ENCODE measurements at places on chromosomes 4 and X. TPM values are rescaled to one million over a fixed set of nuclear protein-coding genes. Genes with fewer than 3 reads are reported as not detected.

GRCh38 chr4:40046311-40046980 is 10.2 kb upstream of the N4BP2 start:
- DNase-seq: no peak
- H3K27me3 ChIP-seq: no peaks in the 10 kb centered on the region
- H3K4me3 ChIP-seq: no peak overlapping the region
- no peak overlapping the region for H3K27ac ChIP-seq
- no peaks in the 10 kb centered on the region for H3K36me3 ChIP-seq

DNA sequence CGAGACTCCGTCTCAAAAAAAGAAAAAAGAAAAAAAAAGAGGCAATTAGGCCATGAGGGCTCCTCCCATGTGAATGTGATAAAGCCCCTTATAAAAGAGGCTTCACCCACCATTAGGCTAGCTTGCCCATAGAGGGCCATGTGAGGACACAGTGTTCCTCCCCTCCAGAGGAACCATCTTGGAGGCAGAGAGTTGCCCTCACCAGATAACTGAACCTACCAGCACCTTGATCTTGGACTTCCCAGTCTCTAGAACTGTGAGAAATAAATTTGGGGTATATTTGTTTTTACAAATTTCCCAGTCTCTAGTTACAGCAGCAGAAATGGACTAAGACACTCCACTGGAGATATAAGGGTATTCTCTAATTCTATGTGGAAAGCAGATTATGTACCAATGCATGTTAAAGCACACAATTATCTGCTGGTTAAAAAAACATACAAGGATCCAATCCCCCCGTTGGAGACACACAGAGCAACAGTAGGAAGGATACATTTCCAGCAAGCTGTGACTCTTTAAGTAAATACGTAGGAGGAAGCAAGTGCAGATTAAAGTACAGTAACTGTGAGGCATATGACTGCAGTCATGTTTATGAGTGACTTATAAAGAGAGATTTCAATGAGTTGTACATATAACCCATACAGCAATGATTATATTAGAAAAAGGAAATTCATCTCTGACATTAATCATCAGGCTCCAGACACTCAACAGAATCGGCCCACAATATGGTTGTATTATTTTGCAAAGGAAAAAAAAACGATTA is 21.4 kb downstream of the SH3RF1 start:
- H3K4me3 ChIP-seq: no peak overlapping the region
- H3K4me1 ChIP-seq: no peaks in the 10 kb centered on the region
- H3K27ac ChIP-seq: no peak overlapping the region
- no peak for DNase-seq
- no peaks in the 10 kb centered on the region for H3K36me3 ChIP-seq
- H3K27me3 ChIP-seq: no peaks in the 10 kb centered on the region

- no peaks in the 10 kb centered on the region for H3K27me3 ChIP-seq
- H3K4me3 ChIP-seq: no peak overlapping the region
- no peak for DNase-seq
- no peaks in the 10 kb centered on the region for H3K4me1 ChIP-seq
Observed at GRCh38 chrX:97065973-97066372, 182.3 kb downstream of the RPA4 start.

GRCh38 chr4:156948738-156949137 is 22.9 kb downstream of the PDGFC start:
- no peaks in the 10 kb centered on the region for H3K4me1 ChIP-seq
- H3K4me3 ChIP-seq: no peak overlapping the region
- DNase-seq: no peak
- H3K27ac ChIP-seq: no peak overlapping the region

- H3K27ac ChIP-seq: no peak overlapping the region
- no peak for DNase-seq
- H3K27me3 ChIP-seq: no peaks in the 10 kb centered on the region
- H3K4me3 ChIP-seq: no peak overlapping the region
- H3K4me1 ChIP-seq: no peaks in the 10 kb centered on the region
- H3K36me3 ChIP-seq: no peaks in the 10 kb centered on the region
Observed at GRCh38 chrX:82748906-82749505, 759.1 kb upstream of the POU3F4 start.

DNA sequence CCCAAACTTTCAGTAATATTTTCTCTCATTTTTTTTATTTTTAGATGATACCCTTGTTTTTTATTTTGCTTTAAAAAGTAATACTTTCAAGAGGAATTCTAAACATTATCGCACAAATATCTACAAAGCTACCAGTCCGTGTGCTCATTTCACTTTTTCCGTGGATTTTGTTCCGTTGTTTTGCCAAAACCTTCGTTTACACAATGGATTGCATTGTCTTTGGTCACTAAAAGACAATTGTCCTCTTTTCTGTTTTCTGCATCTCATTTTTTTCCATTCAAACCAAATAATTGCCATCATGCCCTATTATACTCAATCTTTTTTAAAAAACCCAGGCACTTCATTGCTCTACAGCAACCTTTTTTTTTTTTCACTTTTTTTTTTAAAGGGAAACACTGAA is 214.9 kb downstream of the CXXC4 start:
- H3K27ac ChIP-seq: no peak overlapping the region
- H3K4me3 ChIP-seq: no peak overlapping the region
- DNase-seq: no peak
- H3K27me3 ChIP-seq: no peaks in the 10 kb centered on the region

- no peaks in the 10 kb centered on the region for H3K27me3 ChIP-seq
- H3K36me3 ChIP-seq: no peaks in the 10 kb centered on the region
- H3K4me3 ChIP-seq: no peak overlapping the region
- H3K27ac ChIP-seq: no peak overlapping the region
- no peaks in the 10 kb centered on the region for H3K4me1 ChIP-seq
- no peak for DNase-seq
Observed at GRCh38 chr4:62156205-62156604, 956.1 kb downstream of the ADGRL3 start.

DNA sequence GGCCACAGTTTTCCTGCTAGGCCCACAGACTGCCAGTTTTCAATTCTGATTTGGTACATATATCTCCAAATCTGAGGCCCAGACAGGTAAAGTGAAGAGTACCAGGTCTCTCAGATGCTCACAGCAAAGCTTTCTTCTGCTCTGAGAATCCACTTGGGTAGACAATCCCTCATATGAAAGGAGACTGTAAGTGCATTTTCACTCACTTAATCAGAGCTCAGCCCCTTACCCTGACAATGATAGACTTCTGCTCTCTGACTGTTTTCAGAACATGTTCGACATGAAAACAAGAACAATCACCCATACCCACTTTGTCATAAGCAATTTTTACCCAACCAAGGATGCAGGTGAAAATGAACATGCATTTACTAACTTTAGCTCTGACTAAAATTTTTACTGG is 7.1 kb downstream of the GPRIN3 start:
- DNase-seq: no peak
- peaks cover 2% of the 10 kb centered on the region for H3K27me3 ChIP-seq
- no peak overlapping the region for H3K4me3 ChIP-seq
- no peak overlapping the region for H3K27ac ChIP-seq
- H3K4me1 ChIP-seq: no peaks in the 10 kb centered on the region

- no peak overlapping the region for H3K4me3 ChIP-seq
- H3K4me1 ChIP-seq: no peaks in the 10 kb centered on the region
- no peak for DNase-seq
Observed at GRCh38 chr4:121679267-121679666, 17.5 kb downstream of the ANXA5 start.

The MAP7D2 gene
- 0.13 TPM for total RNA-seq

DNA sequence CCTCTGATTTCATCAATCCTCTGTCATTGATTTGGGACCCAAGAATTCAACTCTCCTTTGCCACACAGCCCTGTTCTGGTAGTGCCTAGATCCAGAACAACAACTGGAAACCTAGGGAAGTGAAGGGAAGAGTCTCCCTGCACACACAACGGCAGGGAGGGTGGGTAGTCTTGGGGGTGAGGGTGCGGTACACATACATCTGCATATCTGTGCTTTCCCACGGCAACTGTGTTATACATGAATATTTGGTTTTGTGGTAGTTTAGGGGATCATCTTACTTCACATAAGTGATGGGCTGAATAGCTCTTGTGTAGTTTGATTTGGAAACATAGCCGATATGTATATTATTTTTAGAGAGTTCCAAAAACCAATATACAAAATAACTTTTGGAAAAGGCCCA is 3.3 kb upstream of the PRSS12 start:
- H3K4me1 ChIP-seq: no peaks in the 10 kb centered on the region
- H3K36me3 ChIP-seq: no peaks in the 10 kb centered on the region
- no peak overlapping the region for H3K27ac ChIP-seq

- no peaks in the 10 kb centered on the region for H3K36me3 ChIP-seq
- H3K27me3 ChIP-seq: no peaks in the 10 kb centered on the region
- no peak for DNase-seq
- no peak overlapping the region for H3K4me3 ChIP-seq
Observed at GRCh38 chr4:106287353-106287969, 28.5 kb downstream of the TBCK start.

GRCh38 chr4:120009731-120010130 is 56.9 kb downstream of the MAD2L1 start:
- no peaks in the 10 kb centered on the region for H3K4me1 ChIP-seq
- H3K27ac ChIP-seq: no peak overlapping the region
- no peak overlapping the region for H3K4me3 ChIP-seq
- H3K27me3 ChIP-seq: no peaks in the 10 kb centered on the region

The APBB2 gene
- 24.8 TPM for total RNA-seq

DNA sequence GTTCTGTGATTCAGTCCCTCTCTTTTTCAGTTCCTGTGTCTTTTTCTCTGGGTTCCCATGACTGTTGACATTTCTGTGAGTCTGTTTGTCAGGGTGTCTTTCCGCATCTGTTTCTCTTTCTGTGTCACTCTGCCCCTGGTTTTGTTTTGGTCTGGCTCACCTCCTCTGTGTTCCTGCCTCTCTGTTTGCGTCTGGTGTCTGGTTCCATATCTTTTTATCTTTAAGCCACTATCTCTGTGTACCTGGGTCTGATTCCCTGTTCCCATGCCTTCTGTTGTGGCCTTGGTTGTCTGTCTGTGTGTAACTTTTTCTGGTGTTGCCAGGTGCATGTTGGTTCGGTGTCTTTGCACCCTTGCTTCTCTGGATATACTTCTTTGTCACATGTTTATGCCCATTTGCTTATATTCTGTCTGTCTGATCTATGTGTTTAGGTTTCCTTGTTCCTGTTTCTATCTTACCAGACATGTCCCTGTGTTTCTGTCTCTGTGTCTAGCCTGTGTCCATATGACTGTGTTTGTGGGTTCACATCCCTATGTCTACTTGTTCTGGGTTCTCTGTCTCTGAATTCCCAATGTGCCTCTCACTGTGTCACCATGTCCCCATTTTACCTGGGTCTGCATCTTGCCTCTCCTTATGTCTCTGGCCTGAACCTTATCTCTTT is 50.2 kb downstream of the ITIH6 start:
- H3K27me3 ChIP-seq: no peaks in the 10 kb centered on the region
- no peaks in the 10 kb centered on the region for H3K36me3 ChIP-seq
- H3K27ac ChIP-seq: no peak overlapping the region
- no peak overlapping the region for H3K4me3 ChIP-seq
- no peaks in the 10 kb centered on the region for H3K4me1 ChIP-seq
- no peak for DNase-seq

The PDE6B gene
- 5.6 TPM for total RNA-seq

DNA sequence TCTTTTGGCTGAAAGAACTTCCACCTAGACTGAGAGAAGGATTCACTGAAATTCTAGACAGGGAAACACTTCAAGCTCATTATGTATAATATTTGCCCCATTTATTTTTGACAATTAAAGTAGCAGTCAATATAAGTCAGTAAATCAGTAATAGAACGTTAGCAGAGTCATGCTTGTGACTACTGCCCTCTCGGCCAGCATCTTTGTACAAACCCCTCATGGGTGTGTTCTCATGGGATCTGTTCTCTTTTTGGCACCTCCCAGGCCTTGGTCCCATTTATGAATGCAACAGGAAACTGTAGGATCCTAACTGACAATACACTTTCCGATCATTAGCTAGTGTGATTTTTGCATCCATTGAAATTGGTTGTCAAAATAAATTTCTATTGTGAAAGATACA is 2.9 kb downstream of the MSL3 start:
- peak overlapping the region; percentile 90 for H3K27ac ChIP-seq
- H3K27me3 ChIP-seq: no peaks in the 10 kb centered on the region
- peaks cover 17% of the 10 kb centered on the region for H3K4me1 ChIP-seq
- H3K36me3 ChIP-seq: peaks cover 12% of the 10 kb centered on the region
- no peak for DNase-seq
- H3K4me3 ChIP-seq: peak overlapping the region; percentile 58

- no peaks in the 10 kb centered on the region for H3K4me1 ChIP-seq
- no peaks in the 10 kb centered on the region for H3K27me3 ChIP-seq
- H3K36me3 ChIP-seq: no peaks in the 10 kb centered on the region
- H3K27ac ChIP-seq: no peak overlapping the region
- no peak overlapping the region for H3K4me3 ChIP-seq
- no peak for DNase-seq
Observed at GRCh38 chr4:4727536-4727935, 131.9 kb upstream of the MSX1 start.

- H3K27me3 ChIP-seq: no peaks in the 10 kb centered on the region
- no peak overlapping the region for H3K27ac ChIP-seq
- H3K4me1 ChIP-seq: no peaks in the 10 kb centered on the region
- H3K4me3 ChIP-seq: no peak overlapping the region
- no peak for DNase-seq
Observed at GRCh38 chrX:420496-421223, 34.0 kb upstream of the PPP2R3B start.

GRCh38 chr4:95213366-95213765 is 335.4 kb downstream of the UNC5C start:
- no peaks in the 10 kb centered on the region for H3K27me3 ChIP-seq
- H3K27ac ChIP-seq: no peak overlapping the region
- no peak for DNase-seq
- H3K4me1 ChIP-seq: no peaks in the 10 kb centered on the region

DNA sequence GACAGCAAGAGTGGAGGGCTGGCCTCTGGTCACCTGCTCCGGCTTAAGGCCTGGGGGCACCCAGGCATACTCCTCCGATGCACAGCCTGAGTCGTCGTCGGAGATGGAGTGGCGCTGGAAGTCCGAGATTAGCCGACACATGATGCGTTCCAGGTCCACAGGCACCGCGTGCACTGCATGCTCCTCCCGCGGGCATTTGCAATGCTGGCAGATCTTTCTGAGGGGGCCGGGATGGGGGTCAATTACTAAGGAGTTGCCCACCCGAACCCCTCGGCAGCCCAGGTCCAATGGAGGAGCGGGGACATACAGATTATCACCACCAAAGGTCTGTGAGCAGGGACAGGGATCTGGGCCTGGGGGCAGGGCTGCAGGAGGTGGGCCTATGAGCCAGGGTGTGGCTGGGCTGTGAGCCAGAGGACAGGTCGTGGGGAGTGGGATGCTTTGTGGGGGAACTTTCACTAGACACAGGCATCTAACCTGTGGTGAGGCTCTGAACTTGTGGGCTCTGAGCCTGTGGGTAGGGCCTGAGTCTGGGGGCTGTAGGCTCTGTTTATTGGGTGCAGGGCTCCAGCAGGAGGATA is 2.4 kb downstream of the PRICKLE3 start:
- no peaks in the 10 kb centered on the region for H3K4me1 ChIP-seq
- DNase-seq: no peak
- H3K4me3 ChIP-seq: 0 out of 2 replicates have a peak overlapping the region, but pooled peaks have one; percentile 80

The PAGE2 gene
- total RNA-seq: not detected

- no peaks in the 10 kb centered on the region for H3K36me3 ChIP-seq
- H3K4me3 ChIP-seq: no peak overlapping the region
- no peaks in the 10 kb centered on the region for H3K4me1 ChIP-seq
Observed at GRCh38 chrX:98371994-98372393, 1488.3 kb downstream of the RPA4 start.

GRCh38 chrX:124931241-124931640 is 388.4 kb upstream of the TEX13C start:
- no peak overlapping the region for H3K27ac ChIP-seq
- no peaks in the 10 kb centered on the region for H3K4me1 ChIP-seq
- H3K27me3 ChIP-seq: no peaks in the 10 kb centered on the region
- H3K4me3 ChIP-seq: no peak overlapping the region
- no peaks in the 10 kb centered on the region for H3K36me3 ChIP-seq

All from GM12878 (cell line).